Fibroblast of the aortic adventitia (primary cell): ENCODE measurements at places on chromosomes 6 and 20. TPM values are rescaled to one million over a fixed set of nuclear protein-coding genes. Genes with fewer than 3 reads are reported as not detected.

DNA sequence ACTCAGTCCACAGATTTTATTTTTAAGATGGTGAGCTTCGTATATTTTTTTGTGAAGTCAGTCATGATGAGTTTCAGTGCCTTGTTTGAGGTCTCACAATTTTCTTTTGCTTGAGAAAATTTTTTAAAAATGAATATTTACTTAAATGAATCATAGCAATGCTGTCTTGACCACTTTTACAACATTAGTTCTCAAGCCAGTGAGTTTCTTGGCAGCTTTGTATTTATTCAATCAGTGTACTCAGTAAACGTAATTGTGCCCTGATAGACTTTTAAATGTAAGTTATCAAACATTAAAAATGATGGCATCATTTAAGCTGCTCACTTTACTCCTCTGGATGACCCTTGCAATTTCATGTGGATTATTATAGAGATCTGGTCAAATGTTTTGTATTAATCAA lies 261.4 kb downstream of the KHDC1L start:
- DNase-seq: no peak

- no peak for DNase-seq
Measured at GRCh38 chr6:118933855-118934460, 1.0 kb downstream of the MCM9 start.

- peak; percentile 22 for DNase-seq
Measured at GRCh38 chr6:43682724-43683429, 4.7 kb downstream of the MRPS18A start.

- peak; percentile 63 for DNase-seq
Measured at GRCh38 chr20:50434653-50435396, 75.4 kb upstream of the PTPN1 start.

GRCh38 chr6:43954311-43955131 lies 172.7 kb downstream of the MRPL14 start:
- no peak for DNase-seq

DNA sequence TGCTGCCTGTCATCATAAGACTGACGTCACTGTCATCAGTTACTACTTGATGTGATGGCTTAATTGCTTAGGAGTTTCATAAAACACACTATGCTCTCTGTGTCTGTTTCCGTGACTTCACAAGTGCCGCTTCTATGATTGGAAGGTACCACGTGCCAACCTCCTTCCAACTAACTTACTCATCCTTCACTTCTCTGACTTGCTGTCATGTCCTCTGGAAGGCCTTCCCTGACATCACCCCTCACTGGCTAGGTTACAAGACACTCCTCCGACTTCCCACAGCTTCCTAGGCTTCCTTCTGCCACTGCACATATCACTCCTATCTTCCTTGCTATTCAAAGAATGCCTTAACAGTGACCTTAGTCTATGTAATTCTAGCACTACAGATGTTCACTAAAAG lies 20.4 kb downstream of the SERINC3 start:
- peak; percentile 55 for DNase-seq

DNA sequence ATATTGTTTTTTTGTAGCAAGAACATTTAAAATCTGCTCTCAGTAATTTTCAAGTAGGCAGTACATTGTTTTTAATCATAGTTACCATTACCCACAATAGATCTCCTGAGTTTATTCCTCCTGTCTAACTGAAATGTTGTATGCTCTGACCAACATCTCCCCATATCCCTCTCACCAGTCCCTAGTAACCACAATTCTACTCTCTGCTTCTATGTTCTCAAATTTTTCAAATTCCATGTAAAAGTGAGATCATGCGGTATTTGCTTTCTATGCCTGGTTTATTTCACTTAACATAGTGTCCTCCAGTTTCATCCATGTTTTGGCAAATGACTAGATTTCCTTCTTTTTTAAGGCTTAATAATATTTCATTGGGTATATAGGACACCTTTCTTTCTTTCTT lies 300.5 kb downstream of the KCNQ5 start:
- no peak for DNase-seq

GRCh38 chr20:48735112-48735511 lies 92.7 kb downstream of the PREX1 start:
- DNase-seq: no peak

- DNase-seq: peak; percentile 57
Measured at GRCh38 chr6:23349521-23350147, 776.4 kb upstream of the NRSN1 start.

- DNase-seq: peak; percentile 94
Measured at GRCh38 chr6:85482206-85482904, 32.5 kb downstream of the NT5E start.

The MYT1 gene
- not detected in 2 replicates for total RNA-seq

The NHLRC1 gene
- total RNA-seq: 2.1 and 3.0 TPM in 2 replicates

The ZNF335 gene
- total RNA-seq: 18.2 and 20.9 TPM in 2 replicates

The BCL2L1 gene
- 59.9 and 101 TPM in 2 replicates for total RNA-seq

The BPIFB1 gene
- not detected in 2 replicates for total RNA-seq

The FAM209B gene
- not detected in 2 replicates for total RNA-seq
